Activated naive CD8-positive, alpha-beta T cell treated with anti-CD3 and anti-CD28 coated beads, Interleukin-2, amount 50 U/mL, for 16 hours (primary cell): ENCODE measurements at places on chromosomes 5 and 9.

- no peak for DNase-seq
Observed at GRCh38 chr9:2231829-2232228, 216.7 kb downstream of the SMARCA2 start.

- DNase-seq, result no peak
Observed at GRCh38 chr9:107488375-107489143, 1.0 kb downstream of the KLF4 start.

GRCh38 chr9:103990311-103990710, 103.8 kb upstream of the SMC2 start:
- no peak for DNase-seq

GRCh38 chr5:141743866-141744272, 61.8 kb upstream of the ARAP3 start:
- no peak for DNase-seq

GRCh38 chr5:120454094-120454798, 9.9 kb upstream of the PRR16 start:
- DNase-seq, result no peak

- peak; percentile 25 for DNase-seq
Observed at GRCh38 chr9:78031893-78032729, 500 bp upstream of the GNAQ start.

- DNase-seq, result no peak
Observed at GRCh38 chr5:128290152-128290858, 206.7 kb downstream of the SLC12A2 start.

GRCh38 chr5:1319436-1320256, 24.8 kb upstream of the TERT start:
- no peak for DNase-seq

DNA sequence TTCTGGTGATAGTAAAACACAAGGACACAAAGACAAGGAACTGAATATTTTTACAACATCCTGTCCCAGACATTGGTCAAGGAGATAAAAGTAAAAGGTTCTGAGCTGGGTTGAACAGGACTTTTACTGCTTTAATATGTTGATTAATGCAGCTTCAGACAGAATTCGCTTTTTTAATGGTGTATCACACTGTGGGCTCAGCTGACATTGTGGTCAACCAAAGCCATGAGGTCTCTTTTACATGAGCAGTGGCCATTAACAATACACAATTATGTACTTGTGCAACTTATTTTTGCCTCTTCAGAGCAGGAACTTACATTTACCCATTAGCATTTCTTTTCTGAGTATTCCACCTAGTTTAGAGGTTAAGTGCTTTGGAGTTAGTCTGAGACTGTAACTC, 22.8 kb upstream of the ERBIN start:
- no peak for DNase-seq
